ENCODE measurements at places on chromosomes 6 and 20.

DNA sequence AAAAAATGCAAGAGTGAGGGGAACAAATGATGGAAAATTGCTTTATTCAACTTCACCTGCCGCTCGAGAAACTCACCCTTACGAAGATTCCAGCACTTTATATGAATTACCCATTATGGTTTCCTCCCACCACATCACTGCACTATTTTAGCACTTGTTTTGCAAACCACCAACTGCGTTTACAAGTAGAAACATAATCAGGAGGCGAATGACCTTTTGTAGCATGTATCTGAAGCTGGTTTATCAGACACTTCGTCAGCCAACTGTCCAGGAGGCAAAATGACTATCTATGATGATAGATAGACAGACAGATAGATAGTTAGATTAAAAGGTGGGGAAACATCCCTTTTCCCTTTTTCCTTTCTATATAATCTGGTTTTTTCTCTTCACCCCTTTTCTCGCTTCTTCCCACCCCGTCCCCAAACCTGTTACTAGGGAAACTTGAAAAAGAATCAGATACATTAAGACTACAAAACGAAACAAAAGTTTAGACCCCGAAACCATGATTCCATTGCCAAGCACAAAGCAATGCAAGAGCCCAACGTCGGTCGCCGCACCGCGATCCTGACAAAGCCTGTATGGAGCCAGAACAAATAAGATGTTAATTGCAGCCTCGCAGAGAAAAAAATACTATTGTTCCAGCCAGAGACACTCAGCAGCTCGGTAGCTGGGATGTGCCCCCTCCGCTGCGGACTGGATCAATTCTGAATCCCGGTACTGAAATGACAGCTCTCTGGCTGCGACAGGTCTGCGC, 933 bp upstream of the ADGRB3 start:
- DNase-seq = no peak

- DNase-seq = no peak
Observed at GRCh38 chr6:109515781-109516409, 32.9 kb upstream of the ZBTB24 start.

- DNase-seq = peak; percentile 1
Observed at GRCh38 chr6:169839029-169839481, 87.6 kb downstream of the ERMARD start.

DNA sequence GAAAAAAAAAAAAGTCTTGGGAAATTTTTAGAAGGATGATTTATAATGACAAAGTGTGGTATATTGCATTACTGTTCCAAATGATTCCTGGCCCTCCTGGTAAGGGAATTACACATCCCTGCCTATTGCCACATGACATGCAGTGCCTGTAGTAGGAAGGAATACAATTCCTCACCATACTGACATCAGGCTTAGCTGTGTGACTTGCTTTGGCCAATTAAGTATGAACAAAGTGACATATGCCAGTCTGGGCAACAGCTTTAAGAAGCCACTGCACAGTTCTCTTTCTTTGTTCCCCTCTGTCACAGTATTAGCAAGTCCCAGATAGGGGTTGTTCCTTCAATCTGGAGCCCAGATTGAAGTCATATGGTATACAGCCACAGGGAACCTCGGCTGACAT, 100.5 kb downstream of the KIF13A start:
- DNase-seq = peak; percentile 61

DNA sequence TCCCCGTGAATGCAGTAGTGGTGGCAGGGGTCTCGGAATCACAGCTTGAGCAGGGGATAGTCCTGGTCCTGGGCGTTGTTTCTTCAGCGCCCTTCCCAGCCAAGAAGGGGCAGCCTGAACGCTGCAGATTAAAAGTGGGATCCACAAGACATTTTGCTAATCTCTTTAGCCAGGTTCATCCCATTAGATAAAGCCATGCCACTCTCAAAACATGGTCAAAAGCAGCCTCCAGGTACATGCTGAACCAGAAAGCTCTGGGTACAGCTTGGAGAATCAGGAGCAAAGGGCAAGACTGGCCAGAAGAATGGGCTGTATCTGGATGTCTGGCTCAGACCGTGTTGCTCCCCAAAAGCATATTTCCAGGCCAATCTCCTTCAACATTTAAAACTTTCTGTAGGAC, at the start of gene PRPH2:
Gene PRPH2 (minus strand): TSS at position 101 of the 400 bp plus-strand sequence. CDS start 263 bp downstream, outside the sequence.
- DNase-seq = no peak

Data from NCI-H1694 (cell line).